Stimulated activated CD4-positive, alpha-beta T cell treated with anti-CD3 and anti-CD28 coated beads, Interleukin-1b, Interleukin-23, amount 100 ng/mL, for 1 hour (primary cell): ENCODE measurements at places on chromosomes 12 and 14.

DNA sequence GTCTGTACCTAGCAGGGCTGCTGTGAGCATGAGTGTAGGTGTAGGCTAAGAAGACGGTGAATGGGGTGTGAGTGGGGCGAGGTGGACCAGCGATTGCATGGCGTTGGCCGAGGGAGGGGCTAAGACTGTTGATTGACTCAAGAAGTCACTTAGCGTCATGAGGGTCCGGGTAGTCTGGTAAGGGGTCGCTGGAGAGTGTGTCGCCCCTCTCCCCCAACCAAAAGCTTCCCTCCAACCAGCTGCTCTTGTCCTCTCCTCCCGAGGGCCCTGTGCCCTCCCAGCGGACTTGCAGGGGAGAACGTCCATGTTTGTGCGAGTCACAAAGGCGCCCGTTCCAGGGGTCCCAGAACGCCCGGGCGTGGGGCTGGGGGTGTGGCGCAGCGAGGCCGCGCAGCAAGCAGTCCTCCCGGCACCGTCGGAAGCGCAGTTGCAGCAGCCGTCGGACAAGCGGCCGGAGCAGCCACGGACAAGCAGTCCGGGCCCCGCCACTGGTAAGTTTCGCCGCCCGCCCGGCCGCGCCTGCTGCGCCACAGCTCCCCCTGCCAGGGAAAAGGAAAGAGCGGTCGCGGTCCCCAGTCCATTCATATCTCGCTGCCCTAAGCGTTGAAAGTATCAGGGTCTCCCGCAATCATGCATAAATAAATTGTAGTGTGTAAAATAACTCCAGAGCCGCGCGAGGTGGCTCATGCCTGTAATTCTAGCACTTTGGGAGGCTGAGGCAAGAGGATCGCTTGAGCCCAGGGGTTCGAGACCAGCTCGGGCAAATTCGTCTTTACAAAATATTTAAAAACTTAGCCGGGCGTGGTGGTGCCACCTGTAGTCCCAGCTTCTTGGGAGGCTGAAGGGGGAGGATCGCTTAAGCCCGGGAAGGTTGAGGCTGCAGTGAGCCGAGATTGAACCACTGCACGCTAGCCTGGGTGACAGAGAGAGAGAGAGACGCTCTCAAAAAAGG lies at the start of gene CCDC63:
Gene CCDC63, plus strand, starts transcription at position 373 of the 952 bp plus-strand sequence. CDS start 5,968 bp downstream, outside the sequence.
- no peak for DNase-seq

- DNase-seq = peak; percentile 22
Measured at GRCh38 chr12:124389138-124389724, 94.3 kb downstream of the RFLNA start.

DNA sequence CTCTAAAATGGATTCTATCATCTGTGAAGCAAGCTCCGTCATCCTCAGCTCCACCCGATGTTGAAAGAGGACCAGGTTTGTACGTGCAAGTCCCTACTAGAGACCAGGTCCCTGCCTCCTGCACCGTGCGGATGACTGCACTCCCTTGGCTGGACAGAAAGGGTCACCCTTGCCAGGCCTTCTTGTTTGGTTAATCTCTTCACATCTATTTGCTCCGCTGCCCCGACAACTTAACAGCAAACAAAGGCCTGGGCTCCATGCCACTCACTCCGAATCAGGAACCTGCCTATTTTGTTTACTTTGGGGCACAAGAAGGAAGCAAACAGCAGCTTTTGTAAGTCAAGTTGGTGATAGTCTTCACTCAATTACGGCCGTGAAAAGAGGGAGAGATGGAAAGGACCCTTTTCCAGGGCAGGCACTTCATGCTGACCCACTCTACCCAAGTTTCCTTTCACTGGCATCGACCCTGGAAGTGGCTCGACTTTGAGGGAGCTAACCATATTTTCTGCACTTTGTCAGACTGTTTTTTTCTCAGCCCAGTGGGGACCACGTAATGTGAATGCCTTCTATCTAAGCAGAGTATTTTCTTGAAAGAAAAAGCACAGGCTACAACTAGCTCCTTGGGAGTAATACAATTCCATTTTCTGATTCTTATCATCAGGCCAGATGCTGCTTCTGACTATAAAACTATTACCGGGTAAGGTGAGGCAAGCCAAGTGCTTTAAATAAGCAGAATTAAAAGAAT lies 202.6 kb downstream of the FOXN3 start:
- no peak for DNase-seq

DNA sequence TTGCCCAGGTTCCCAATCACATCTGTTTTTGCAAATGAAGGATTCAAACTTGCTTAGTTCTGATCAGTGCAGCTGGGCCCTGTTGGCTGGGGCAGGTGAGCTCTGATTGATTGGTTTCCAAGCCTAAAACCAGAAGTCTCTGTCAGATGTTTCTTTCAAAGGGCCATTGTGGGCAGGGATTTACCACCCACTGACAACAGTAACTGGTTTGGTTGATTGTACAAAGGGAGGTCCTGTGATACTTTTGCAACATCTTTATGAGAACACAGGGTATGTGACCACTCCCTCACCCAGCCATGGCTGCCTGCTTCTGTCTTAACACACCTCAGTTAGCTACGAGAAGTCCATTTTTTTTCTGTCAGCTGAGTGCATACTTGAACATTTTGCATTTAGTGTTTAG lies 184.1 kb downstream of the FLRT2 start:
- no peak for DNase-seq

- DNase-seq = no peak
Measured at GRCh38 chr14:77259025-77259715, 11.8 kb downstream of the NGB start.
